ENCODE measurements at places on chromosomes 16 and 17.
A peak's percentile ranks its signal among the peaks of the same experiment; 100 is the strongest.

DNA sequence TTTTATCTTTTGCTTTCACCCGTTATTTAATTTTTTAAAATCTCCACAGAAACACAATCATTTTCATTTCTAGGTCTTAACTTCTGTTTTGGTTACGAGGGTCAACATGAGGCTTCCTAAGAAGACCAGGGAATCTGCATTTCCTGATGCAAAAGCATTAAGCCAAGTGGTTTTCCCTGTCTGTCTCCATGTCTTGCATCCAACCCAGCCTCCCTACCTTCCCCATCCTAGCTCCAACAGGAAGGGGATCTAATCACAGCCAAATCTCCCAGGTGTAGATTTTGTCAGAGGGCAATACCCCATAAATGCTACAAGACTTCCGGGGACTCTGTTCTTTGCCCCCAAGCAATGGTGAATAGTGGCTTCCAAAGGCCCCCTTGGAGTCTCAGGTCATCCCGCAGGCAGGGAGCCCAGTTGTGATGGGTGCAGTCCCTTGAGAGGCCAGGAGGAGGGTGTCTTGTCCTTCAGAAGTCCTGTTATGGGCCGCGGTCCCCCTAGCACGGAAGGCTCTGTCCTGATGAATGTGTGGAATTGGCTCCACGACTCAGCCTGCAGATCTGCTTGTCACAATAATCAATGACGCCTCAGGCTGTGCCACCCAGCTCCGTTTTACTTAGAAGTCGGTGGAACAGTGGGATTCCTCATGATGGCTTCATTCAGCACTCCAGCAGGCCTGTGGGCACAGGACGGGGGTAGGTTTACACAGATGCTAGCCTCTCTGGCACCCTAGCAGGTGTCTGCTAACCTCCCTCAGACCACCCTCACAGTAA lies 141.1 kb downstream of the RGS9 start:
- DNase-seq, result peak; percentile 49

- DNase-seq, result no peak
Observed at GRCh38 chr17:78374631-78375274, 3.7 kb upstream of the PGS1 start.

GRCh38 chr17:34511931-34512330 lies 67.5 kb upstream of the TMEM132E start:
- no peak for DNase-seq

- DNase-seq, result no peak
Observed at GRCh38 chr17:13582776-13583547, 18.8 kb downstream of the HS3ST3A1 start.

- peak; percentile 24 for DNase-seq
Observed at GRCh38 chr16:8173111-8173644, 417.1 kb downstream of the TMEM114 start.

- DNase-seq, result no peak
Observed at GRCh38 chr17:14144508-14144907, 75.2 kb downstream of the COX10 start.

Measured in left lung (tissue), 14 donors.